ENCODE measurements at places on chromosomes 16 and 17.

DNA sequence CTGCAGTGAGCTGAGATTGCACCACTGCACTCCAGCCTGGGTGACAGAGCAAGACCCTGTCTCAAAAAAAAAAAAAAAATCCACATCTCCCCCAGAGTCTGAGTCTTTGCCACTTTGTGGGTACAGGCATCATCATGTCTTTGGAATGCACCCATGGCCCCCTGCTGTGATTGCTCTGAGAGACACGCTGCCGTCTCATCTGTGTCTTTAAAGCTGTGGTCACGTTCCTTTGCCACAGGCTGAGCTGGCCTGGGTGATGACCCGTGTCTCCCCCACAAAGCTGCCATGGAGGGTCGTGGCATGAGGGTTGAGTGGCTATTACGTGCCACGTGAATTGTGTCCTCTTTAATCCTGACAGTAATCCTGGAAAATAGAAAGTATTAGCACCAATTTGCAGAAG, 20.2 kb downstream of the CRISPLD2 start:
- DNase-seq: no peak

GRCh38 chr16:86375364-86375763, 135.0 kb upstream of the FOXF1 start:
- no peak for DNase-seq

DNA sequence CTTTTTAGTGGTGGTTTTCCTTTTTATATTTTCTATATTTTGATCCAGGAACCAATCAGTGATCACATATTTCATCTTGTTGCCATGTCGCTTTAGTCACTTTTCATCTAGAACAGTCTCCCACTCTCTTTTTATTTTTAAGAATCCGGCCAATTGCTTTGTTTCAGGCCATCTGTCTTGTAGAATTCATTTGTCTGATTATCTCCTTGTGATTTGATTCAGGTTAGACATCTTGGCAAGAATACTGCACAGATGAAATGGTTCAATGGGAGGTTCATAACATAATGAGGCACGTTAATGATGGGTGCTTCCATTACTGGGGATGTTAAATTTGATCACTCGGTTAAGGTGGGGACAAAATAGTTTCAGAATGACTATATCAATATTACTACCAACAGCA, 49.1 kb downstream of the NUP88 start:
- DNase-seq: no peak

DNA sequence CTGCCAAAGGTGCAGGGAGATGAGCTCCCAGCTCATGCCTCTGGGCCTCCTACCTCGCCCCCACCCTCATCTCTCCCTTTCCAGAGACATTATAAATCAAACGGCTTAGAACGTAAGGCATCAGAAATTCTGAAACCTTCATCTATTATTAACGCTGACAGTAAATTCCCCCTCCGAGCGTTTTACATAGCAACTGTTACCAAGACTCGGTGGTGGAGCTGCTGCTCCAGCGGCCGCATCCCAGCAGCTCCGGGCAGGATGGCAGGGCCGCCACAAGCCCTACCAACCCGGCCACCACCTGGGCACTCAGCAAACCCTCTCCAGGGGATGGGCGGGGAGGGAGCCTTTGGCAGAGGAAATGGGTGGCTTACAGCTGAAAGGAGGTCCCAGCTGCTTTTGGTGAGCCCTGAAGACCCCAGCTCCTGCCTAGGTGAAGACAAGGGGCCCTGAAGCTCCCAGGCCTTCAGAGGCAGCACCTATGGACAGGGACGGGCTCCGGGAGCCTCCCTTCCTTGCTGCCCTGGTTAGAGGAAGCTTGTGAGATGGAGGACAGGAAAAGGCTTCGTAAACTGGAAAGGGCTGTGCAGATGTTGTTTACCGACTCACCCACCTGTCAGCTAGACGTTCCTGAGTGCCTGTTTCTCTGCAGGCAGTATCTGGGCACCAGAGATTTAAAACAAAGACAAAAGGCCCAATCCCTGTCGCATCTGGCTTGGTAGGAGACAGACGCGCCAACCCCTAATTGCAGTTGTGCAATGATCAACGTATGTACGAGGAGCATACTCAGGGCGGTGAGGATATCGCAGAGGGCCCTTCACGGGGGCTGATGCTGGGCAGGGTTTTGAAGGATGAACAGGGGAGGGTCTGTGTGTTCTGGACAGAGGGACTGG, 76.9 kb downstream of the RAI1 start:
- peak; percentile 60 for DNase-seq

DNA sequence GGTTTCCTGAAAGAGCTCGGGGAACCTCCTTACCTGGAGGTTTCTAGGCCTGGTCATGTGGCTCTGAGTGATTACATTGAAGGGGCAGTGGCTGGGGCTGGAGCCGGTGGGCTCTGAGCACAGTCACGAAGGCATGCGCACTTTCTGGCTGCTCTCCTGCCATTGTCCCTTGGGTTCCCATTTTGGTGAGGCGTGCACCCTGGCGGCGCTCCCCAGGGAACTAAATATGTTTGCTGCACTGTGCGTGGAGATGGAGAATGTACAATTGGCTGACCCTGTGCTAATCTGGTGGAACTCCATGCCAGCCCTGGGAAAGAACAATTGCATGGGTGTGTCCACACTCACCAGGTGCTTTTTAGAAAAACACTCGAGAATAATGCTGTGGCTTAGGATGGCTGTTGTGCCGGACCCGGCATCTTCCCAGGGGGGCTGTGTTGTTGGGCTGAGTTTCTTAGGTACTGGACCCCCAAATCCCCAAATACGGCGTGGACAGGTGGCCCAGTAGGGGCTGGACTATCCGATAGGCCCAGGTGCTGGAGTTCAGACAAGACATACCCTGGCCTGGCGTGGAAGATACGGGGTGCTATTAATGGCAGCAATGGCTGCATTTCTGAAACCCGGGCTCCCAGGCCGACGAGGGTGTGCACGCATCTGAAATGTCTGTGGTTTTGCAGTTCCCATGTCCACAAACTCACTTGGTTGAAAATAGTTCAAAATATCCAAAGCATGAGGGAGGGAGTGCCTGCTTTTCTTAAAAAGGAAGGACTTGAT, 230.5 kb downstream of the SEC14L1 start:
- peak; percentile 67 for DNase-seq

DNA sequence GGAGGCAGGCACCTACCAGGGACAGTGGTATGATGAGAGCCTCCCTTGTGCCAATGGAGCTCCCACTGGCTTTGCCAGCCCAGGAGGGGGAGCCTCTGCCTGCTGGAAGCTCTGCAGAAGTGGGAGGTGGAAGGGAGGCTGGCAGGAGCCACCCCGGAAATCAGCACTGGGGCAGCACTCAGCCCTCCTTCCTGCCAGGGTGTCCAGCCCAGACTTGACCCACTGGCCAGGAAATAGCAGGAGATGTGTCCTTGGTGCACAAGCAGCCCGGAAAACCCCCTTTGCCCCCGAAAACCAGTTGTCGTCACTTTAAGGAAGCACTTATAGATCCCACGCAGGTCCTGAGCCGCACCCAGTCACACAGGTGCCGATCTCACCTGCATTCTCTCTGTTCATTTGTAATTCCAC, 49.3 kb upstream of the CACNG4 start:
- peak; percentile 69 for DNase-seq

DNA sequence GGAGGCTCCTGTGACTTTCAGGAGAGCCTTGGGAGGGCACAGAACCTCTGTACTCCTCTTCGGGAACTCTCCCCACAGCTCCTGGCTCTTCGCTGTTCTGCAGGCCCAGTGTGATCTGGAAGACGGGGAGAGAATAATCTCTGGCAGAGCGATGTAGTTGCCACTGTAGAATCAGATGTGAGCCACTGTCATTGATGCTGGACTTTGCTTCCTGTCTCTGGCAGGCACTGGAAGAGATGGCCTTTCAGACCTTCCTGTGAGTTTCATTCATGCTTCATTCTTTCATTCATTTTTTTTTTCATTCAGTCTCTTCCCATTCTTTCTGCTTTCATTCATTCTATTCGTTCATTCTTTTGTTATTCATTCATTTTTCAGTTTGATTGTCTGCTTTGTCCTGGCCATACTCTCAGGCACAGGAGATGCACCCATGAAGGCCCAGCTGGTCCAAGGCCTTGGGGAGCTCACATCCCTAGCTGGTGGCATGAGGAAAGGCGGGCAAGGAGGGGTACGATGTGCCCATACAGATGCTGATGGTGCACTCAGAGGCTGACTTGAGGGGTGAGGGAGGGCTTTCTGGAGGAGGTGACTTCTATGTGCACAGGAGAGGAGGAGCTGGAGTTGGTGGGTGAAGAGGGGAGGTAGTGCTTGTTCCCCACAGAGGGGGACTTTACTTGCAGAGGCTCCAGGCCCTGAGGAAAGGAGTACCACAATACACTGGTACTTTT, 44.2 kb downstream of the CMIP start:
- no peak for DNase-seq

GRCh38 chr17:50101346-50102163, 6.4 kb downstream of the PDK2 start:
- DNase-seq: no peak

- no peak for DNase-seq
Observed at GRCh38 chr16:1289477-1289866, 20.0 kb upstream of the UBE2I start.

GRCh38 chr17:38590988-38591758, 14.6 kb downstream of the SRCIN1 start:
- no peak for DNase-seq

DNA sequence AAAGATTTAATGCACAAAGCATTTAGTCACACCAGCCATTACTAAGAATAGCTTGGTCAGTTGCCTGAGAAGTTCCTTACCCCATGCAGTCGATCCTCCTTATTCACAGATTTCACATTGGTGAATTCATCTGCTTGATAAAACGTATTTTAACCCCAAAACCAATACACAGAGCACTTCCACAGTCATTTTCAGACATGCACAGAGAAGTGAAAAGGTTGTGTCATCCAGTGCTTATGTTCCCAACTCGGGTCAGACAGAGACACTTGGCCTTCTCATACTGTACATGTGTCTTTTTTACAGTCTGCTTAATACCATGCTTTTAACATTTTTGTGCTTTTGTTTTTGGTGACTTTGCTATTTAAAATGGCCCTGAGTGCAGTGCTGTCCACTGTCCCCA, 219.7 kb downstream of the SPECC1 start:
- no peak for DNase-seq

DNA sequence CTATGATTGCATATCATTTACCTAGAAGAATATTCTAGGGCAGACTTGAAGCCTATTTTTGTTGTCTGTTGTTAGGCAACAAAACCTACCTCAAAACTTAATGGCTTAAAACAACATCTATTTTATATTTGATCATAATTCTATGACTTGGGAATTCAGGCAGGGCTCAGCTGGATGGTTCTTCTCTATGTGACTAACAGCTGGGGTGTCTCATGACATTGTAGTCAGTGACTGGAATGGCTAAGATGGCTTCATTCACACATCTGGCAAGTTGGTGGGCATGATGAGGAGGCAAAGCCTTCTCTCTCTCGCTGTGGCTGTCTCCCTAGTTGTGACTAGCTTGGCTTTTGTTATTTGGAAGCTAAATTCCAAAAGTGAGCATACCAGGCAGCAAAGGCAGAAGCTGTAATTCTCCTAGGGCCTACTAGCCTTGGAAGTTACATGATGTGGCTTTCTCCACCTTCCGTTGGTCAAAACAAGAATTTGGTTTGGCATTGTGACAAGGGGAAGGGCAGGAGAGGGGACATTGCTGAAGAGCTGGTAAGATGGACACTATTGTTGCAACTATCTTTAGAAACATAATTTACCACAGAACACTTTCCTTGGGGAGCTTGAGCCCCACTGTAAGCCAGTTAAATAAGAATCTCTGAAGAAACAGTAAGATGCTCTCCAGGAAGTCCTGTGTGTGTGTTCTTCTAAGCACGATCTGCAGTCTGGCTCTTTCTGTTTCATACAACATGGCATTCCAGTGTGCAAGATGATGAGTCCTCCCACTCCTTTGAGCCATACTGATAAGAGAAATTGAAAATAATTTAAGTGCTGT, 39.4 kb downstream of the ZNRF1 start:
- DNase-seq: no peak

- DNase-seq: no peak
Observed at GRCh38 chr17:6548034-6548433, 8.3 kb downstream of the PITPNM3 start.

DNA sequence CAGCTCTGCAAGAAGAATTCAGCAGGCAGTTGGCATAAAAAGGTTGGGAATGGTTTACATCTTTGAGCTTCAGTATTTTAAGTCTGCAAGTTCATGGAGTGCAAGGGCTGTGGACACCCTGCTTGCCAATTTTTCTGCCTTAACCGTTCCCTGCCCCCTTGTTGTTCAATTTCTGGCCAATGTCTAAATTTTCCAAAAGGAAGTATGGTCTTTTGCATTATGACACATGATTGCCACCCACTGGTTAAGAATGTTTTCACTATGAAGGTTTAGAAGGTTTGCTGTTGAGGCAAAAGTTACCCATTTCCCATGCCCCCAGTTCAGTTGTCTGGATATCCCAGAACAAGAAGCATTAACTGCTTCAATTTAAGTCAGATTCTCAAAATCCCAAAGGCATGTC, 441.9 kb downstream of the CDH13 start:
- peak; percentile 13 for DNase-seq

DNA sequence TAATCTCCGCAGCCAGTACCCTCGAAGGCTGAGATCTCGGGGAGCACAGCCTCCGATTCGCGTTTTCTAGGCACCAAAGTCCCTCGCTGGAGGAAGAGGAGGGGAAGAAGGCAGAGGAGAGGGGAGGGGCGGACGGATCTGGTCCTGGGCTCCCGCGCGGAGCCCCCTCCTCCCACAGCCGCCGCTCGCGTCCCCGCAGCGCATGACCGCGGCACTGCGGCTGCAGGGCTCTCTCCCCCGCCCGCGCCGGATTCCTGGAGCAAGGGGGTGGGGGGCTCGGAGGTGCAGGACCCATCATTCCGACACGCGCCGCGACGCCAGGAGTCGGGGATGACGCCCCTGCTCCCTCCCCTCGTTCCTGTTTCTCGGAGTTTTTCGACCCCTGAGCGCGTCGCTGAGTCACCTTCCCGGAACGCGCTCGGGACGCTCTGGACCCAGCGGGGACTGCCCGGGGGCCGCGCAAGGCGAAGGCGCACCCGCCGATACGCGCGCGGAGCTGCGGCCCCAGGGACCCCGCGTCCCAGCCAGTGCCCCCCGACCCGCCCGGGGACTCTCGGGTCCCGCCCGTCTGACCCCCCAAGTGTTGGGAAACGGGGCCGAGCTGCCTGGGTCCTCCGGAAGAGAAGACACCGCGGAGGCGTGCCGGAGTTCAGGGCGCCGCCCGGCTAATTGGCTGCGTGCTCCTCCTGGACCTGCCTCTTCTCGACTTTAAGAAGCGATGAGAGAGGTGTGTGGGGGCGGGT, 1.4 kb upstream of the SPHK1 start:
- DNase-seq: no peak

- DNase-seq: no peak
Observed at GRCh38 chr17:49063652-49064051, 66.5 kb downstream of the IGF2BP1 start.

DNA sequence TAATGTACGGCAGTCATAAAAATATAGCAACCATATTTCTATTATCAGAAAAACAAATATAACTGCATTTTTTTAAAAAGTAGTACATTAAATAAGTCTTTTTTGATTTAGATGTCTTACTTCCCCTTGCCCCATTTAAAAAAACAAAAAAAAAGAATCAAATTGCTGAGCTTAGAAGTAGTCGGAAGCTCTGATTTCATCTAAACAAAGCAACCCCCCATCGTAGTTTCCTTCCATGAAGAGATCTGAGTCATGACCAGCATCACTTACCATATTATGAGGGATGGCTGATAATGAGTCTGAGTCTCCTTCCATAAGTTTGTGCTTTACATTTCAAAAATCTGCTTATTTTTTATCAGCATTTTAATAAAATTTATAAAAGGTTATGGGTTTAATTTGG, 86.2 kb downstream of the ITFG1 start:
- no peak for DNase-seq

All from DMS153 (cell line).